Fibroblast of villous mesenchyme (primary cell): ENCODE measurements at places on chromosomes 4 and X. TPM values are rescaled to one million over a fixed set of nuclear protein-coding genes. Genes with fewer than 3 reads are reported as not detected.

The BEX3 gene
- 208 and 255 TPM in 2 replicates for total RNA-seq

GRCh38 chr4:79991601-79992000, 81.4 kb downstream of the ANTXR2 start:
- no peak for DNase-seq

The LONRF3 gene
- 0.43 TPM in 1 of 2 replicates, not detected in the other for total RNA-seq

GRCh38 chr4:24800325-24800895, 5.0 kb downstream of the SOD3 start:
- DNase-seq: no peak

- peak; percentile 94 for DNase-seq
These were observed 192.1 kb downstream of the SPRY1 start for GRCh38 chr4:123588631-123589241.

The BRS3 gene
- not detected in 2 replicates for total RNA-seq

The CORIN gene
- 3.2 and 5.6 TPM in 2 replicates for total RNA-seq

The UCP1 gene
- total RNA-seq: not detected in 2 replicates

- DNase-seq: no peak
These were observed 169.9 kb downstream of the DCLK2 start for GRCh38 chr4:150248181-150248580.

GRCh38 chr4:168859888-168860694, 150.0 kb downstream of the CBR4 start:
- DNase-seq: peak; percentile 75

The NWD2 gene
- not detected in 2 replicates for total RNA-seq

DNA sequence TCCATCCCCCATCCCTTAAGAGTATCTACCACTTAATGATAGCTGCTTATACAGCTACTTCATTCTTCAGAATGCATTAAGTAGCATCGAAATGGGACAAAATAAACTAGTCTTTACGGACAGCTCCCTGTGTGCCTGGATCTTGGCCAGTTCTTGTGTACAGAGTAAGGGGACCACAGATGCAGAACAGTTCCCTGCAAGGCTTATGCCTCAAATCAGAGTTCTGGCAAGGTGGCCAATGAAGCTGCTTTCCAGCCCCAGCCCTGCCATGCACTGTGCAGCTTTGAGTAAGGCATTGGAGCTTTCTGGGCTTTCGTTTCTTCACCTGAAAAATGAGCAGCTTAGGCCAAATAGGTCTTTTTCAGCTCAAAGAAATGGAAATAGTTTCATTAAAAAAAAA, 14.2 kb downstream of the CLNK start:
- no peak for DNase-seq

The LUZP4 gene
- total RNA-seq: not detected in 2 replicates

The GAGE12H gene
- not detected in 2 replicates for total RNA-seq

The CSAG3 gene
- not detected in 2 replicates for total RNA-seq

The NKAP gene
- 3.9 and 4.8 TPM in 2 replicates for total RNA-seq

The FAT4 gene
- total RNA-seq: 35.1 and 44.9 TPM in 2 replicates

- no peak for DNase-seq
These were observed 47.2 kb upstream of the HS6ST2 start for GRCh38 chrX:133005616-133006015.

The DGKK gene
- not detected in 2 replicates for total RNA-seq

GRCh38 chr4:178917756-178918155, 1475.5 kb upstream of the AGA start:
- no peak for DNase-seq

DNA sequence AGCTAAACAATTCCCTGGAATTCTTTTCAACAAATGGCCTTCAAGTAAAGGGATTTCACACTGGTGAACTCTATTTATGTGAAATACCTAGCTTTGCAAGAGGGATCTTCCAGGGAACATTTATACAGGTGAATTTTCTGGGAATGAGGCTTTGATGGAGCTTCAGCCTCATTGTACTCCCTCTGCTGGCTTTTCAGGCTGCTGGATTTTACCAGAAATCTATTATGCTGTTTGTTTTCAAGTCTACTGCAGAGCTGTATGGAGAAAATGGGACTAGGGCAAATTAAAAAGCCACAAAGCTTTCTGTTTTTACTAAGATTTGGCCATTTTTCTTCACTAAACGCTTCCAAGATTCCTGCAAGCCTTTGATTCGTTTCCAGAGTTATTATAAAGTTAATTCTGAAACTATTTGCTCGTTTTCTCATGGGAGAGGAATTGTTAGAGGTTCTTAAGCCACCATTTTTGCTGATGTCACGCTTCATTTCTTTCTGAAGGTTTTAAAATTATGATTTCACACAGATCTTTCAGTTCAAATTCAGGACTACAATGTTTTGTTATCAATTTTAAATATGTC, 31.6 kb downstream of the KDM6A start:
- DNase-seq: no peak

DNA sequence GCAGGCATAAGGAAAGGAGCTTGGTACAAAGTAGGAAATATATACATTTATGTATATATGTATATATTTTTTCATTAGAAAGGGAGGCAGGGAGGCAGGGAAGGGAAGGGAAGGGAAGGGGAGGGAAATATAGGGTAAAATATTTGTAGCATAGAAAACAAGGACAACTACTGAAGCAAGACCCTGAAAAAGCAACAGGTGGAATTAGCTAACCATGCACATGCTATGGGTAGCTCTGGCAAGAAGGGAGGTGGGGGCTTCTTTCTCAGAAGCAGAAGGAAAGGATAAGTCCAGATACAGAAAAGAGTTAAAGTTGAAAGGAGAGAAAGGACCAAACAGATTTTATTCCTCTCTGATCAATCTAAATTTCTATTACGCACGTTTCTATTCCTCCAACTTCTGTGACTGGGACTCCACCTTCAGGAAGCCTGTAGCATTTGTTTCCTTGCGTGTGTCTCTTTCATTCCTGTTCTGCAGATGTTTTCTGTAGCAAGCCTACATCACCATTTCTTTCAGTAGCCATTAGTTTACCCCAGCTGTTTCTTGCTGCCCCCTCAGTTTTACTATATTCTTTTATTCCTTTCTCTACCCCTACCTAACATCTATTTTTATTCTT, 82.9 kb downstream of the OR13H1 start:
- peak; percentile 23 for DNase-seq

DNA sequence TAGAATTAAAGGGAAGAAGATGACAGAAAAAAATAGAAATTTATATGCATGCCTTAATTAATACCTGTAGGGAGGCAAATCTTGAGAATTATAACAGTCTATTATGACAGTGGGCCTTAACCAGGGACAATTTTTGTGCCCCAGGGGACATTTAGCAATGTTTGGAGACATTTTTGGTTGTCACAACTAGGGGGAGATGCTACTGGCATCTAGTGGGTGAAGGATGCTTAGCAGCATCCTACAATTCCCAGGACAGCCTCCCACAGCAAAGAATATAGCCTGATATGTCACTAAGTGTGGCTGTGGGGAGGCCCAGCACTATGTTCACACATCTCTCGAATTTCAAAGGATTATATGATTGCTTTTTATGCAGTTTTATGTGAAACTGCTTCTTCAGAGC, 10.5 kb downstream of the GPR82 start:
- DNase-seq: peak; percentile 29

The SLC4A4 gene
- 12.5 and 13.5 TPM in 2 replicates for total RNA-seq

GRCh38 chr4:184448141-184448540, 26.2 kb downstream of the IRF2 start:
- no peak for DNase-seq

- DNase-seq: peak; percentile 37
These were observed 139.4 kb upstream of the SCML1 start for GRCh38 chrX:17597836-17598439.

GRCh38 chr4:81874661-81875515, 403.2 kb upstream of the RASGEF1B start:
- no peak for DNase-seq

The GAGE2A gene
- not detected in 2 replicates for total RNA-seq

The ABLIM2 gene
- total RNA-seq: under 0.01 TPM in 1 of 2 replicates, not detected in the other

GRCh38 chrX:102712981-102713625, 855 bp downstream of the GPRASP2 start:
- peak; percentile 59 for DNase-seq

DNA sequence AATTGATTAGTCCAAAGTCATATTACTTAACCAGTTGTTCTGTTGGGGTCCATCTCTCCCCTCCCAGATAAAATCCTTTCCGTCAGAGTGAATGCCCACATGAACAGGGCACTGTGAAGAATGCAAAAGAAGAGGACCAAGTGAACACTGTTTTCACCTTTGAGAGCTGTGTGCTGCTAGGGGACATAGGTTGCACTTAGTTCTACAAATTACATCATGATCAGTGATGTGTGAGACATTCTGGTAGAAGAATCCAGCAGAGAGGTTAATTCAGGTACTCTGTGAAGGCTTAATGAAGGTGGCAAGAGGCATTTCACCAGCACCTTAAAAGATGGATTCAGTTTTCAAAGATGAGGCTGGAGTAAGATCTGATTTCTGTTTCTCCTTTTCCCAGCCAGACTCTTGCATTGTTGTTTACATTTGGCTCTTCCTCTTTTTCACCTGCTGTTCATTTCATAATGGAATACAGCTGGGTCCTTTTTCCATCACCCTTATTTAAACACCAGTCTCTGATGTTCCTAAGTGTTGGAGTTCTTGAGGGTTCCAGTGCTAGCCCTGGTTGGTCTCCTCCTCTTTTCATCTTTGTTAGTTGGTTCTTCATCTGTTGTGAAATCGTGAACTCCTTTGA, 10.9 kb downstream of the GAB1 start:
- no peak for DNase-seq

The SMIM10L2A gene
- total RNA-seq: under 0.01 TPM in 1 of 2 replicates, not detected in the other

GRCh38 chrX:46325312-46325877, 219.8 kb downstream of the ZNF674 start:
- peak; percentile 21 for DNase-seq

GRCh38 chr4:26583538-26583864, 383 bp upstream of the TBC1D19 start:
- no peak for DNase-seq

The GPC3 gene
- total RNA-seq: 0.32 TPM in 1 of 2 replicates, not detected in the other

- no peak for DNase-seq
These were observed 424 bp upstream of the ZNF330 start for GRCh38 chr4:141220271-141220670.

GRCh38 chrX:19990151-19990555, 708 bp downstream of the BCLAF3 start:
- DNase-seq: no peak

DNA sequence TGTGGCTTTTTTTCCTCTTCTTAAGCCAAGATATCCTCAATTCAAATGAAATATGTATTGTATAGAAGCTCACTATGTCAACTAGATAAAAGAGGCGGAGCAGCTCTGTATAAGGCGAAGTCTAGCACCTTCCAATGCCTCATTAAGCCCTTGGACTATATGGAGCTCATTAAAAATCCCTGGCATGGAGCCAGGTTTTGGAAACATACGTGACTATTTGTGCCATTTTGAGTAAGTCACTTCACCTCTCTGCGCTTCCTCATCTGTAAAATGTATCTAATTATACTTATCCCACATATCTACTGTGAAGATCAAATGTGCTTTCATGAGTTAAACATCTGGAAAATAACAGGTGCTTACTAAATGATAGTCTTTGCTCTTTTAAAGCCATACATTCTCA, 57.2 kb downstream of the YIPF6 start:
- DNase-seq: no peak

The SMIM14 gene
- 24.5 and 29.4 TPM in 2 replicates for total RNA-seq

- no peak for DNase-seq
These were observed 52.5 kb upstream of the GRPEL1 start for GRCh38 chr4:7120341-7120740.

- DNase-seq: no peak
These were observed 949.6 kb upstream of the PRKX start for GRCh38 chrX:4663085-4663484.

- DNase-seq: peak; percentile 18
These were observed 1.7 kb downstream of the PPP2R2C start for GRCh38 chr4:6470502-6471306.

DNA sequence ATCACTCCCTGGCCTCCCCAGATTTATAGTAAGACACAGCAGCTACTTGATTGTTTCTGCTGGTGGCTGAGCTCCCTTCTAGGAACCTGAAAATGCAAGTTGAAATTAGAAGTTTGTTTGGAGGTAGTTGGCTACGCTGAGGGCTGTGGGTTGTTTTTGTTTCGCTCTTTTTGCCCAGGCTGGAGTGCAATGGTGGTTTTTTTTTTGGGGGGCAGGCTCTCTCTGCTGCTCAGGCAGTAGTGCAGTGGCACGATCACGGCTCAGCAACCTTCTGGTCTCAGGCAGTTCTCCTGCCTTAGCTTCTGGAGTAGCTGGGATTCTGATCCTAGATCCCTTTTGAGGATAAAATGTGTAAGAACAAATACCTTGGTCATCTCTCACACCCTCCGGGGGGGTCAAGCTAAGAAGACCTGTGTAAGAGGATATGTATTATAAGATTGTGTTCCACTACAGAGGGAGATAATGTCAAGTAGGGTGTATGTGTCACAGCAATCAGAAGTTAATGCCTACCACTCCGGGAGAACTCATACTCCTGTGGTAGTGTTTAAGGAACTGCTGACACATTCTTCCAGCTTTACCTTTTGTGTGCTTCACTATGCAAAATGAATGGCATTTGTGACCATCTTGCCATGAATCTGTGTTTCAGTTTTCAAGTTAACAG, 9.7 kb downstream of the JADE1 start:
- no peak for DNase-seq

The SPANXD gene
- total RNA-seq: 0.43 TPM in 1 of 2 replicates, not detected in the other

The OPHN1 gene
- total RNA-seq: 9.0 and 13.0 TPM in 2 replicates

GRCh38 chr4:32161392-32161791, 1441.2 kb downstream of the PCDH7 start:
- DNase-seq: no peak

- DNase-seq: peak; percentile 98
These were observed 185.5 kb downstream of the PTTG2 start for GRCh38 chr4:38145741-38146140.

The TRIM61 gene
- total RNA-seq: 1.7 and 2.9 TPM in 2 replicates

DNA sequence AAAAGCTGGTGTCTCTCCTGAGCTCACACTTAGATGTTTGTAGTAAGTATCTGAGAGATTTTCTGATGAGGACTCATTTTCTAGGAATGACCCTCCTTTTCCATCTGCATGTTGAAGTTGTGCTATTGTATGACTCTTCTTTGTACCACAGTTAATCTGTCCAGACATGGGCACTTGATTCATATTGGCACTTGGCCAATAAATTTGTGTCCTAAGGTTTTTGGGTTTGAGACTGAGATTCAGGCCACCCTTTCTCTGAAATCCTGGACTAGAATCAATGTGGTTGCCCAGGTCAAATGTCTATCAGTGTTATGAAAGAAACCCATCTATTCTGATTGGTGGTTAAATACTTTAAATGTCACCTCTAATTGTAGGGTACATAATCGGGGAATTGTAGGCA, 869.0 kb downstream of the SH3BGRL start:
- no peak for DNase-seq

GRCh38 chr4:11904846-11905739, 476.4 kb upstream of the HS3ST1 start:
- DNase-seq: no peak

- no peak for DNase-seq
These were observed 33.2 kb upstream of the PLAC1 start for GRCh38 chrX:134691453-134691852.

The APBB2 gene
- 96.3 and 133 TPM in 2 replicates for total RNA-seq

- DNase-seq: no peak
These were observed 136.5 kb upstream of the GALNTL6 start for GRCh38 chr4:171676555-171677215.
